Activated CD4-positive, alpha-beta memory T cell treated with anti-CD3 and anti-CD28 coated beads for 36 hours (primary cell): ENCODE measurements at places on chromosomes 7 and 10. TPM values are rescaled to one million over a fixed set of nuclear protein-coding genes. Genes with fewer than 3 reads are reported as not detected.

The UNCX gene
- total RNA-seq = not detected

The SUFU gene
- total RNA-seq = 8.2 TPM

The HOXA3 gene
- total RNA-seq = not detected

The TRPV5 gene
- total RNA-seq = not detected

The CPN1 gene
- total RNA-seq = not detected

The PCGF6 gene
- total RNA-seq = 13.4 TPM

The ANKRD30A gene
- total RNA-seq = not detected

The CYP26C1 gene
- not detected for total RNA-seq

The TMEM60 gene
- 15.5 TPM for total RNA-seq

The OR2A7 gene
- total RNA-seq = 2.2 TPM
